ENCODE measurements at places on chromosomes 3 and 15. TPM values are rescaled to one million over a fixed set of nuclear protein-coding genes. Genes with fewer than 3 reads are reported as not detected.

- no peak for ATAC-seq
Observed at GRCh38 chr15:70387081-70387480, 289.4 kb upstream of the TLE3 start.

GRCh38 chr15:23565395-23566070, at the start of gene MKRN3:
Gene MKRN3, plus strand, starts transcription at chr15:23565674. Its CDS starts 109 bp downstream, at chr15:23565783.
- ATAC-seq = no peak

DNA sequence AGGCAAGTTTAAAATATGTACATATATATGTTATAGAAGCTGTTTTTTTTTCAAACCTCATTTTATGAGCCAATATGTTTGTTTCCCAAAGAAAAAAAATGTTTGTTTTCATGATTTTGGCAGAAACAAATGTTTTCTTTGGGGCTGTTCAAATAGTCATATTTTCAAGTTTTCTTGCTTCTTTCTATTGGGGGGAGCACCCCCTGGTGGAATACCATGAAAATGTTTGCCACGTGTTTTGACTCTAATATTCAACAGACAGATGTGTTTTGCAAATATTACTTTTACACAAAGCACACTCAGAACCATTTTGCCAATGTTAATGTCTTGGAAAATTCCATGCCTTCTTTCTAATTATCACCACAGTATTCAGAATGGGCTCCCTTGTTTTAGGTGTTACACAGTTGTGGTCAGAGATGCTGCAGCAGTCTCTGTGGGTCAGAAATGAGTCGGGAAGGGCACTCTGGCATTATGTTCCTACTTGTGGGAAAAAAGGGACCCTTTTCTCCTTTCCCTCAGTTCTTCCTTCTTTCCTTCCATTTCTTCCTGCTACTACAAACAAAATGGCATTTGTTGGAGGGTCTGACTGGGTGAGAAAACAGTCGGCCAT, 817.0 kb downstream of the TUSC7 start:
- no peak for ATAC-seq

DNA sequence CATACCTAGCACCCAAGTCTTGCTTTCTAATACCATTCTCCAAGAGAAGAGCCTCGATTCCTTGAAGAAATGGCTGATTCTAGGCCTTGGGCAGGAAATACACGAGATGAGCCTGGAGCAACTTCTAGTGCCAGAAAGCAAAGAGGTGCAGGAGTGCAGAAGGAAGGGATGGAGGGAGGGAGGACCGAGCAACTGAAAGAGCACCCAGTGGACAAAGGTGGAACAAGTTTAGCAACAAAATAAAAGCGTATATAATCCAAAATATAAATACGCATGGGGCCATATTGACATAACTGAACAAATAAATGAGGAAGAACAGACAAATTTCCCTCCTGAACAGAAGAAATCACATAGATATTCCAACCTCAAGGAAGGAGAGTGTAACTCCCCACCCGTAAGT, 34.4 kb downstream of the CHSY1 start:
- no peak for ATAC-seq

DNA sequence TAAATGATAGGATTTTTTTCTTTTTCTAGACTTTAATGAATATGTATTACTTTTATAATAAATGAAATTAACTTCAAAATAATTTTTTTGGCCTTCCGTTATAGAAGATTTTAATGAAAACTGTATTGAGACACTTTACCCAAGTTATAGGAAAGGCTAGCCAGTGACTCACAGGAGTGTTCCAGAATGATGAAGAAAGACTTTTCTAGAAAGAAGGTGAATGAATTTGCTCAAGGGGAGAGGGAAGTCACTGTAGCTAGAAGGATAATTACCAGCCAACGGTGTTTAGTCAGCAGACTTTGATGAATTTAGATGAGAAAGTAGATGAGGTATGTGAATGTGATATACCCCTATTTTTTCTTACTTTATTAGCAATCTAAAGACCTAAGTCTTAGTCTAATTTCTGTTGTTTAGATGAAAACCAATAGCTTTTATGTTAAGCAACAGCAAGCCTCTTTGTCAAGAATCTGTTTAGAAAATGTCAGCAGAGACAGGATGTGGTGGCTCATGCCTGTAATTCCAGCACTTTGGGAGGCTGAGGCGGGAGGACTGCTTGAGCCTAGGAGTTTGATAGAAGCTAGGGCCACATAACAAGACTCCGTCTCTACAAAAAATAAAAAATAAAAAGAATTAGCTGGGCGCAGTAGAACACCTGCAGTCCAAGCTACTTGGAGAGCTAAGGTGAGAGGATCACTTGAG, 3.2 kb downstream of the ALAS1 start:
- no peak for ATAC-seq

DNA sequence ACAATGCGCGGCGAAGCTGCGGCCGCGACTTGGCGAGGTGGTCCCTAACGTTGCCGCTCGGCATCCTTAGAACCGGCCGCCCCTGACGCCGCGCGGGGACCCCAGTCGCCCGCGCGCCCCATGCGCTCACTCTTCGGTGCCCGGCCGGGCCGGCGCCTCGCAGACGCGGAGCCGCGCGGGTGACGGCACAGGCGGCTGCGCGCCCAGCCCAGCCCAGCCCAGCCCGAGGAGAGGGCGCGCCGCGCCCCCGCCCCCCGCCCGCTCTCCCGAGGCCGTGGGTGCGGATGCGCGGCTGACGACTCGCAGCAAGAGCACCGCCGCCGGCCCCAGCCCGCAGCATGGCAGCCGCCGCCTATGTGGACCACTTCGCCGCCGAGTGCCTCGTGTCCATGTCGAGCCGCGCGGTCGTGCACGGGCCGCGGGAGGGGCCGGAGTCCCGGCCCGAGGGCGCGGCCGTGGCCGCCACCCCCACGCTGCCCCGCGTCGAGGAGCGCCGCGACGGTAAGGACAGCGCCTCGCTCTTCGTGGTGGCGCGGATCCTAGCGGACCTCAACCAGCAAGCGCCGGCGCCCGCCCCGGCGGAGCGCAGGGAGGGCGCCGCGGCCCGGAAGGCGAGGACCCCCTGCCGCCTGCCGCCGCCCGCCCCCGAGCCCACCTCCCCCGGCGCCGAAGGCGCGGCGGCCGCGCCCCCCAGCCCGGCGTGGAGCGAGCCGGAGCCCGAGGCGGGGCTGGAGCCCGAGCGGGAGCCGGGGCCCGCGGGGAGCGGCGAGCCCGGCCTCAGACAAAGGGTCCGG, 437 bp downstream of the KLF13 start:
- peak; percentile 60 for ATAC-seq

- ATAC-seq = no peak
Observed at GRCh38 chr3:74636981-74637380, 22.5 kb upstream of the CNTN3 start.

DNA sequence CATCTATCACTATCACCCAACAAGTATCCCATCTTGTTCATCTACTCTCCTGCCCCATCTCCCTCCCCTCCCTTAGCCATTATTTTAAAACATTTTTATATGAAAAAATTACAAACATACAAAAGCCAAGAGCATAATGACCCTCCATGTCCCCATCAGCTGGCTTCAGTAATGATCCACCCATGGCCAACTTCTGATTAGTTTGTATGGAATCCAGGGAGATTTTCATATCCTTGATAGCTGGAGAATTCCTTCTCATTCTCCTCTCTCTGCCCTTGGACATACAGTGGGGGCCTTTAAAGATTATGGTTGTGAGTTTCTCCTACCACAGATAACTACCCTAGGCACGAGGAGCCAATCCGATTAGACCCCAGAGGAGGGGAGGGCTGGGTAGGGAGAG, 40.2 kb downstream of the IRAK2 start:
- ATAC-seq = no peak

DNA sequence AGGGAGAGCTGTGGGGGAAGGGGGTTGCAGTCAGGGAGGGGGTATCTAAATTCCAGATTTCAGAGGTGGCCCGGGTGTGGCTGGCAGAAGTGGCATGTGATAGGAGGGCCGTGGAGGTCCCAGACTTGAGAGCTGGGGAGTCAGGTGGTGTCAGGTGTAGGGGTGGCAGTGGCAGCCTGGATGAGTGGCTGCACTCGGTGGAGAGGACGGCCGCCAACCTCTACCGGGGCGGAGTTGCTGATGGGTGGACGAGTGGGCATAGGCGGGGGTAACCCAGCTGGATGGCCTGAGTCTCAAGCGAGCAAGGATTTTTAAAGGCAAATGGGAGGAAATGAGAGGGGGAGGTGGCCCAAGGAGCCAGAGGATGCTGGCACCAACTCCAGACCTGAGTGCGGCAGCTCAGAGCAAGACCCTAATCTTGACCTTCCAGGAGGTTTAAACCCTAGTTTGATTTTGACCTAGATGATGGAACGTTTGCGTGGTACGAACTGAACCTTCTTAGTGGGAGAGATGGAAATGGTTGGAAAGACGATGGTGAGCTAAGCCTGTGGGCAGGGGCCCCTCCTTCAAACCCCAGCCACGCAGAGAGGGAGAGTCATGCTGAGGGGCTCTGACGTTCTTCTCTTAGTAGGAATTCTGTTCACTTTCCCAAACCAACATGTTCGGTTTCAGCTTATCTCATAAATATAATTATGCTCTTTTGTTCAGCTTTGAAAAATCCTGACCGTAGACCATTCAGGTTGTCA, 8.0 kb downstream of the TRAK1 start:
- ATAC-seq = no peak

- no peak for ATAC-seq
Observed at GRCh38 chr3:53030619-53031449, 15.0 kb downstream of the SFMBT1 start.

DNA sequence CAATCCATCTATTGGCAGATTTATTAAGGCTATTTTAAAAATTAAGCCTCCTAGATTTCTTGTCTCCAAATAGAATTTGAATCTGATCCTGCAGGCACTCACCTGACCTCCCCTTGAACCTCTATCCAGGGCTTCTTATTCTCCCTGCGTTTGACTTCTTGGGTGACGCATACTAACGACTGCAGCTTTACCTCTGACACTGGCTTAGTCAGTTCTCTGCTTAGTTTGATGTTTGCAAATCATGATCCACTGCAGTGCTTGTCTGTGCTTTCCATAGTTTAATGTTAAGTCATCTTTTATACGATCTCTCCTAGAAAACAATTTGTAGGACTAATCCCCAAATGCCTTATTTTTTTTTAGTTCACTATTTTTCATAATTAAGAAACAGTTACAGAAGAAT, 233.1 kb downstream of the ROBO1 start:
- ATAC-seq = no peak

- ATAC-seq = no peak
Observed at GRCh38 chr3:185188816-185189215, 36.0 kb upstream of the C3orf70 start.

GRCh38 chr3:43178891-43179366, 73.0 kb upstream of the POMGNT2 start:
- no peak for ATAC-seq

GRCh38 chr3:25273582-25274171, 154.4 kb upstream of the RARB start:
- no peak for ATAC-seq

GRCh38 chr3:23594894-23595670, 210.7 kb upstream of the UBE2E1 start:
- ATAC-seq = no peak

DNA sequence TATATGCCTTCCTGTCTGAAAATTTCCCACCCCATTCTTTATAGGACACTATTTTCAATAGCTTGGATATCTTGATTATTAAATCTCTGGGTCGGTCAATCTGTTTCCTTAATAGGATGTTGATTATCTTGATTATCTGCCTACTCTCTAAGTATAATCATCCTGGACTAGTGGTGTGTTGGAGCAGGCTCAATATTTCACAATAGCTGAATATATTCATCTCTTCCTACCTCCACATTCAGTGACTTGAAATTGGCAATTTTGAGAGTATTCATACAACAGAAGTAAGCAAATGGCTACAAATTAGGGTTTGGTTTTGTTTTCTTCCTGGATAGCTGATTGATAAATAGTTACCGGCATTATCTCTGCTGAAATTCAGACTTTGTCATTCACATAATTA, 1162.6 kb downstream of the ROBO1 start:
- no peak for ATAC-seq

DNA sequence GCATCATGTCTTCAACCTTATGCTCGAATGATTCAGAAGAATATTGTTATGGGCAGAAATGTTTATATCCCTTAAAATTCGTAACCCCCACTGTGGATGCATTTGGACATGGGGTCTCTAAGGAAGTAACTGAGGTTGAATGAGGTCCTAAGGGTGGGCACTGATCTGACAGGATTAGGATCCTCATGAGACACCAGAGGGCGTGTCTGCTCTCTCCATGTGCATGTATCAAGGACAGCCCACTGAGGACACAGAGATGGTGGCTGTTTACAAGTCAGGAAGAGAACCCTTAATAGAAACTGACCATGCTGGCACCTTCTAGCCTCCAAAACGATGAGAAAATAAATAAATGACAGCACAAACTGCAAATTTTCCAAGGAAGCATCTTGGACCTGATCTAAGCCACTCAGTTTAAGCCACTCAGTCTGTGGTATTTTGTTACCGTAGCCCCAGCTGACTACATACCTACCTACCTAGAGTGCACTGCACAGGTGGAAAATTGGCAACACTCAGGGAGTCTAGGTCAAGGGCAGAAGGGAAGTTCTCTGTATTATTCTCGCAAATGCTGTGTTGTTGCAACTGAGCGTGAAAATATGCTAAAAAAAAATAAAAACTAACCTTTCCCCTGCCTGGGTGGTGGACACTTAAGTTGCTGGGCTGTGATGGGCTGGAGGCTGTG, 126.6 kb downstream of the TJP1 start:
- ATAC-seq = no peak

- no peak for ATAC-seq
Observed at GRCh38 chr3:195597229-195597628, 13.5 kb upstream of the APOD start.

DNA sequence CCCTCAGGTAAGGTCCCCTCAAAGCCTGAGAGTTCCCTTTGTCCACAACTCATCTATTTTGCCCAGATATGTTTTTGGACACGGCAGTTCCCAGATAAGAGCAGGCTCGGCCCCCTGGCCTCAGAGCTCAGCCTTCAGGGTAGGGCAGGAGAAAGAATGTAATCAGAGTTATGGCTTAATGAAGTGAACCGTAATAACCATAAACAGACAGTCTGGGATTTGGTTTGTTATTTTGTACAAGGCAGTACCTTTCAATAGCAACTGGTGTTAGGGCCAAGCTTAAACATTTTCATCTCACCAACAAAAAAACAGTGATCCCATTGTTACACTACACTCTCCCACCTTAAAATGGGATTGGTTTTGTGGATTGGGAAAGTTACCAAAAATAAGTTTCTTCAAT, 12.2 kb upstream of the ALDH1A3 start:
- ATAC-seq = no peak

Gene CHRD
- total RNA-seq = 16.2 TPM

Gene PRR20G
- not detected for total RNA-seq

Gene MYO5C
- total RNA-seq = 10.2 TPM

Gene SEC62
- 80.6 TPM for total RNA-seq

Gene MAGEL2
- total RNA-seq = 0.15 TPM

Gene EFCC1
- 10.3 TPM for total RNA-seq

Gene CPLX3
- total RNA-seq = not detected

Gene PDCD6IP
- total RNA-seq = 218 TPM

Gene WDR5B
- 3.7 TPM for total RNA-seq

Gene CCDC50
- total RNA-seq = 133 TPM

Gene SLC24A5
- total RNA-seq = not detected

Gene P2RY13
- total RNA-seq = not detected

Gene SAXO2
- 9.0 TPM for total RNA-seq

Gene SST
- total RNA-seq = 2.2 TPM

Gene SAMD7
- total RNA-seq = not detected

Gene PP2D1
- not detected for total RNA-seq

All from gastroesophageal sphincter (tissue), 4 donors.